Hepatocyte (in vitro differentiated cells): ENCODE measurements at places on chromosomes 1 and 21.

DNA sequence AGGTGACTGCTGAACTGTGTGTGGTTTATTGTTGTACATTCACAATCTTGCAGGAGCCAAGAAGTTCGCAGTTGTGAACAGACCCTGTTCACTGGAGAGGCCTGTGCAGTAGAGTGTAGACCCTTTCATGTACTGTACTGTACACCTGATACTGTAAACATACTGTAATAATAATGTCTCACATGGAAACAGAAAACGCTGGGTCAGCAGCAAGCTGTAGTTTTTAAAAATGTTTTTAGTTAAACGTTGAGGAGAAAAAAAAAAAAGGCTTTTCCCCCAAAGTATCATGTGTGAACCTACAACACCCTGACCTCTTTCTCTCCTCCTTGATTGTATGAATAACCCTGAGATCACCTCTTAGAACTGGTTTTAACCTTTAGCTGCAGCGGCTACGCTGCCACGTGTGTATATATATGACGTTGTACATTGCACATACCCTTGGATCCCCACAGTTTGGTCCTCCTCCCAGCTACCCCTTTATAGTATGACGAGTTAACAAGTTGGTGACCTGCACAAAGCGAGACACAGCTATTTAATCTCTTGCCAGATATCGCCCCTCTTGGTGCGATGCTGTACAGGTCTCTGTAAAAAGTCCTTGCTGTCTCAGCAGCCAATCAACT is 6.4 kb upstream of the PIGV start:
- DNase-seq, result no peak

- DNase-seq, result no peak
Observed at GRCh38 chr1:183764981-183765380, 39.9 kb upstream of the RGL1 start.

DNA sequence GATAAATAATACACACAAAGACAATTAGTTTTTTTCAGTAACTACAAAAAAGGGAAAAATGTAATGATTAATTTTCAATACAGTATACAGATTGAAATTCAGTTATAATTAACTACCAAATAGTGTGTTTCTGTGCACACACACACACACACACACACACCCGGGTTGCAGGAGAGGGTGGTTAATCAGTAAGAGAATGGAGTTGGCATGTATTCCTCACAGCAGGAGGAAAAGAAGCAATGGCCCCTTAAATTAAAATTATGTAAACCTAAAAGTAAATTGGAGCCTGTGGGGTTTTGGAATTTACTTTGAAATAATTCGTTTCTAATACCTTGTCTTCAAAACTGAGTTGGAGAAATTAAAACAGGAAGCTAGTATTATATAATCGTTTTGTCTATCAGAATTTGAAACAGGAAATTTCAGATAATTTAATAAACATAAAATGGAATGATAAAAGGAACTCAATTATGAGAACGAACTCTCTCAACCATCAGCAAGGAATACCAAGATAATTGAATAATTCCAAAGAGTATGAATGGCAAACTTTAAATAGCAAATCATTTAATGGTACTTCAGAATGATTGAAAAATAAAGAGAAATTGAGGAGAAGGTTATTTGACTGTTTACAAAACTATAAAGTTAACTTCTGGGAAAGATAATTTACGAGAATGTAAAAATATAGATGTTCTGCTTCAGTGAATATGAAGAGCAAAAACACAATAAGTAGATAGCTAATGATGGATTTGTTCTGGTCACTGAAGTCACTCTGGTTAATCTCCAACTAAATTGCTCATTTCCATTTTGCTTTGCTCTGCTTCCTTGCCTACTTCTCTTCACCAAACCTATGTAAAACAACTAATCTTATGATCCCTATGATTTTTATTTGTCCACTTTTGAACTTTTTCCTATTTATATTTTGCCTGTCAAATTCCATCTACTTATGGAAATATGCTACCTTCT is 547.9 kb upstream of the ZP4 start:
- DNase-seq, result no peak

DNA sequence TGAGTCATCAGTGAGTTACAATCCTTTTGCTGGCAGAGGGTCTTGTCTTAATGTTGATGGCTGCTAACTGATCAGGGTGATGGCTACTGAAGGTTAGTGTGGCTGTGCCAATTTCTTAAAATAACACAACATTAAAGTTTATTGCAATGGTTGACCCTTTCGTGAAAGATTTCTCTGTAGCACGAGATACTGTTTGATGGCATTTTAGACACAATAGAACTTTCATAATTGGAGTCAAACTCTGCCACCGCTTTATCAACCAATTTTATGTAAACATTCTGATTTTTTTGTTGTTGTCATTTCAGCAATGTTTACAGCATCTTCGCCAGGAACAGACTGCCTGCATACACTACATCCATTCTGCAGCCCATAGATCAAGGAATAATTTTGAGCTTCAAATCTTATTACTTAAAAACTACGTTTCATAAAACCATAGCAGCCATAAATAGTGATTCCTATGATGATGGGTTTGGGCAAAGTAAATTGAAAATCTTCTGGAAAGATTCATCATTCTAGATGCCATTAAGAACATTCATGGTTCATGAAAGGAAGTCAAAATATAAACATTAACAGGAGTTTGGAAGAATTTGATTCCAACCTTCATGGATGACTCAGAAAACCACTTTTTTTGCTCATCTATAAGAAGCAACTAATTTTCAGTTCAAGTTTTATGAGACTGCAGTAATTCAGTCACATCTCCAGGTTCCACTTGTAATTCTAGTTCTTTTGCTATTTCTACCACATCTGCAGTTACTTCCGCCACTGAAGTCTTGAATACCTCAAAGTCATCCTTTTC is 85.9 kb downstream of the TYW3 start:
- DNase-seq, result no peak

GRCh38 chr21:45792682-45793383 is 149.3 kb downstream of the PCBP3 start:
- DNase-seq, result no peak

DNA sequence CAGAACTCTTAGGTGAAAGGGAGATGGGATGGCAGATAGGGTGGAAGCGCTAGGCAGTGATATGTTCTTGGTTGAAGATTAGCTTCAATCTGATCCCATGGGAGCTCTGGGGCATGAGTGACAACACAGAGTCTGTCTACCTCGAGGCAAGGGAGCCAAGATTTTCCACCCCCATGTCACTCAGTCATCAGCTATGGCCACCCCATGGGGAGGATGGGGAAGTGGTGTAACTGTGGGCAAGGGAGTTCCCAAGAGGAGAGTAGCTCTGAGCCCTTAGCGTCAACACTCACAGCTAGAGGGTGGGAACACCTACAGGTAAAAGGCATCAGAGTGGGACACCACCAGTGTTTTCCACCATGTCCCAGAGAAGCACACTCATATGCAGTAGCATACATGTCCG is 30.3 kb upstream of the C1QA start:
- no peak for DNase-seq

DNA sequence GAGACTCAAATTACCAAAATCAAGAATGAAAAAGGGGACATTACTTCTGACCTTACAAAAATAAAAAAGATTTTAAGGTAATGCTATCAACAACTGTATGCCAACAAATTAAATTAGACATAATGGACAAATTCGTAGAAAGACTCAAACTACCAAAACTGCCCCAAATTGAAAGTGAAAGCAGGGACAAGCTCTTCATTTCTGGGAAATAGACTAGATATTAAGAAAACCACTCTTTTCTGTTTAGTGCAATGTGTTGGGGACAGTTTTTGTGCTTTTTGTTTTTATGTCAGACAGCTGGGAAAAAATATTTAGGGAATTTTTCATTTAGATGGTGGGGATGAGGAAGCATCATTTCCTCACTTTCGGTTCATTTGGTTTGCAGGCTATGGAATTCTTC is 4.9 kb upstream of the GBP1 start:
- no peak for DNase-seq

DNA sequence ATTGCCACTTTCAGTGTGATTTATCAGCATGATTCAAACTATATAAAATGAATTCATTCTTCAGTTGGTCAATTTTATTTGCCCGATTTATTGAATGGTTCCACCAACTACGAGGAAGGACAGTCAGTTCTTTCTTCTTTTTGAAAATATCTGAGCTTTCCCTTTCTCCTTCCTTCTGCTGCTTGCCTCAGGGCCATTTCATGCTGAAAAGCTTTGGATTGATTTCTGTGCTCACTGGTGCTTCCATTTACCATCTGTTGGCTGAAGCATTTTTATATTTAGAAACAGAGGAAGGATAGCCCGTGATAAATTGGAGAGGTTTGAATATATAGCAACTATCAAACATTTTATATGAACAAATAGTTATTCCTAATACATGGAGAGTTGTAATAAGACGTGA is 68.9 kb upstream of the ADAMTS5 start:
- no peak for DNase-seq

GRCh38 chr1:230347896-230348295 is 78.2 kb downstream of the PGBD5 start:
- no peak for DNase-seq

DNA sequence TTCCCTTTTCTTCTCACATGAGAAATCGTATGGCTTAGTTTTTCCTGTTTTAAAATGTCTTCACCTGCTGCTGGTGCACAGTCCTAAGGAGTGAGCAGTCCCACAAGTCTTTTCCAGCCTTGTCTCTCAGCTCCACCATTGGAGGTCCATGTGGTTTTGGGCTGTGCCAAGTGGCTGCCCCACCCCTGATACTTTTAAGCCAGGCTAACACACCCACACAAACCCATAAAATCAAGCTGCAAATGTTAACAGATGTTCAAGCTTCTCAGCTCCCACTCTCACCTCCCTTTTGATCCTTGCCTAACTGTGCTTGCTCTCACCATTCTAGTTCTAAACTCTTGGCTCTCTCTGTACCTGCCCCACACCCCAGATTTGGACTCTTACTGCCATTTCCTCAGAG is 74.5 kb upstream of the COL24A1 start:
- DNase-seq, result no peak

GRCh38 chr21:35943752-35944151 is 116.6 kb downstream of the SETD4 start:
- DNase-seq, result no peak

DNA sequence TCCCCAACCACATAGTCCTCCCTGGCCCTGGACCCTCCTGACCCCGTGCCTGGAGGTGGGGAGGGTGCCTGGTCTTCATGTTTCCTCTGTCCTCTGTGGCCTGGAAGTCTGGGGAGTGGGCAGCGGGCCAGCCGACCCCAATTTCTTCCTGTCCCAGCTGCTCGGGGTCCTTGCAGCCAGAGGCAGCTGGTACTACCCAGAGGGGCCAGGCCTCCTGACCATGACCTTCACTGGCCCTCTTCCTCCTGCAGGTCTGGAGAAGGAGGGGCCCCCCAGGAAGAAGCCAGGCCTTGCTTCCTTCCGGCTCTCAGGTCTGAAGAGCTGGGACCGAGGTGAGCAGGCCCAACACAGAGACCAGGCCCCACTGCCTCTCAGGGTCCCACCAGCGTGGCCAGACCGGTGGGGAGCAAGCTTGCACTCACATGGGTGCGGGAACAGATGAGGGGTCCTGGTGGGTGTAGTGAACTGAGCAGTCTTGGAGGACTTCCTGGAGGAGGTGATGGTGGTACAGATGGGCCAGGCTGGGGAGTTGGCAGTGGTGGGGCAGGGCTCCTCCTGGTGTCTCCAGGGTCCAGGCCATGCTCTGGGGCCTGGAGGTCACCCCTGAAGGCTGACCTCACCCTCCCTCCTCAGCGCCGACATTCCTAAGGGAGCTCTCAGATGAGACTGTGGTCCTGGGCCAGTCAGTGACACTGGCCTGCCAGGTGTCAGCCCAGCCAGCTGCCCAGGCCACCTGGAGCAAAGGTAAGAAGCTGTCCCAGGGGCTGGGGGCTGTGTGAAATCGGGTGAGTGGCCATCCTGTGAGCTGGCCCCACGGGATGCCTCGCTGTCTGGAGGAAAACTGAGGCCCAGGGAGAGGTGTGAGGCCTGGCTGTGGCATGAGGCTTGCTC is 32.7 kb downstream of the TRIM11 start:
- DNase-seq, result no peak

DNA sequence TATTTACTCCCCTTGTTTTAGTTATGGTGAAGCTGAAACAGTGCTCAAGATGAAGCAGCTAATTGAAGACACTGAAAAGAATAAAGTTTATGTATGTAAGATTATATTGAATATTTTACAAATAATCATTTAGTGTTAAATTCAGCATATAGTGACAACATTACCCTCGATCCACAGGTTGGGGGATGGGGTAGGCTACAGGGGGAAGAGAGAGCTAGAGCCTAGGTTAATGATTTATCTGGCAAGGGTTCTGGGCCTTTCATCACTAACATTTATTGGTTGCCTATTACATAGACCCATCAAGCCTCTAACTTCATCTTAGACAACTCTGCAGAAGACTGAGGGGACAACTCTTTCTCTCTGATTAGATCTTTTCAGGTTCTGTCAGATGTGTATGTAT is 21.3 kb downstream of the ZCCHC17 start:
- no peak for DNase-seq

DNA sequence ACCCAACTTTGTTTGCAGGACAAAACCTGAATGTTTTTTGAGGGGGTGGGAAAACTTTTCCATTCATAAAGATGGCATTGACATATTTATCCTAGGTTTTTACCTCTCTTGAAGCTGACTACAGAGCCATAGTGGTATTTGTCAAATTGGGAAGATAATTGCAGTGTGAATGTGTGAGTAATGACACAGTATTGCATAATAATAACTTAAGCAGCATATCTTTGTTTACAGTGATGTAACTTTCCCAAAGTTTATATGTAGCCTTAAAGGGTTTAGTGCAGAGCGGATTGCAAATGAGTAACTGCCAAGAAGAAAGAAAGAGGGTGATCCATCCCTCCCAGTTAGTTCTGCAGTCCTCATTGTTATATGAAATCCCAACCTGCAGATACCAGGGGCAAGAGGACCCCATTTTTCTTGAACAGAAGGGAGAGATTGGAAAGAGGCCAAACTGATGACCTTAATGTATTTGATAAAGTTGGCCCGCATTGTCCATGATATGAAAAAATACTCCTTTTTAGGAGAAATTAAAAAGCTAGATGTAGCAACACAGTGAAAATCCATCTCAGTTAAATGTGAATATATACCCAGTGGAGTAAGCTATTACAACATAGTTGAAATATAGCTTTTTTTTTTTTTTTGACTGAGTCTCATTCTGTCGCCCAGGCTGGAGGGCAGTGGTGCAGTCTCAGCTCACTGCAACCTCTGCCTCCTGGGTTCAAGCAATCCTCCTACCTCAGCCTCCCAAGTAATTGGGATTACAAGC is 23.7 kb upstream of the NFIA start:
- DNase-seq, result no peak

DNA sequence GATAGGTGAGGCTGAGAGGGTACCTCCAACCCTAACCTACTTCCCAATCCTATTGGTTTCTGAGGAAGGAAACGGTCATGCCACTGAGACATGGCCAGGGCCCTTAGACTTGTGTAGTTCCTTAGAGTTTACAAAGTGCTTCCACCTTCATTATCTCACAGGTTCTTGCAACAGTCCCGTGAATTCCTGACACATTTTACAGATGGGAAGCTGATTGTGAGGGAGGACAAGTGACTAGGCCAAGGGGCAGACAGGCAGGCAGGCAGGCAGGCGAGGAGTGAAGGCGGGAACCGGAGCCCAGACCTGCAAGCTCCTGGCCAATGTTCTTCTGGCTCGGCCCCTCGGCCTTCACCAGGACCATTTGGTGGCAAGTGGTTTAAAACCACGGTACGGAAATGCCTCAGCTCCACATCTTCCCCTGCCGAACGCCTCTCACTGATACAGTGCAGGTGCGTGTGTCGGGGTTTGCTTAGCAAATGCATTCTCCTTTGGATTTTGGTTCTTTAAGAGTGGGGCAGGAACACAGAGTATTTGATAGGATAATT is 45.1 kb downstream of the ZBTB18 start:
- no peak for DNase-seq
